Cerebellar nuclear complex (tissue), 1 donor: ENCODE measurements at places on chromosomes 7 and 10.

DNA sequence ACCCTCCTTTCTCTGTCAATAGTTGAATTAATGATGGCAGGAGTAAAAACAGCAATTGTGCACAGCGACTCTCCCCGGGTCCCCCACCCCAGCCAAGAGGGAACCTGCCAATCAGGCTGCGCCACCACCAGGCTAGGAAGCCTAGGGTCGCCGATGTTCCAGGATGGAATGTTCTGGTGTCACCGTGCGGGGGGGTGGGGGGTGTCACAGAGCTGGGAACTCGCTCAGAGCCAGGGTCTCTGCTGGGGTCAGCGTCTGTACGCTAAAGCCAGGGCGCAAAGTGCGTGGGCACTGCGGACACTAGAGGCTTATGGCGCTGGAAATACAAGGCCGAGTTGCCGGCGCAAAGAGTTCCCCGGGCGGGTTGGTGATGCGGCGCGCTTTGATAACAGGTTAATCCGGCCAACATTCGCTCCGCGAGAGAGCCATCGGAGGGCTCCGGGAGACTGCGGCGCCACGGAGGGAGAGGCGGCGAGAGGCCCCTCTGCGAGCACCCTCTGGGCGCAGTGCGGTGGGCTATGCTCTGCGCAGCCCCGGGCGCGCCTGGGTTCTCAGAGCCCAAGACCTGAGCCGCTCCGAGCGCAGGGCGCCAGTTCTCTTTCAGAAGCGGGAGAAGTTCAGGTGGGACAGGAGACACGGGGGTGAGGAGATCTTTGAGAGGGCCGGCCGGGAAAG, 192.3 kb downstream of the EMX2 start:
- DNase-seq = no peak

- no peak for DNase-seq
Measured at GRCh38 chr7:117014673-117015133, 61.4 kb downstream of the ST7 start.

GRCh38 chr7:74173074-74173473, 1.1 kb upstream of the EIF4H start:
- no peak for DNase-seq

GRCh38 chr7:86904949-86905834, 154.3 kb downstream of the ELAPOR2 start:
- DNase-seq = no peak

GRCh38 chr7:18788026-18788425, 292.5 kb downstream of the HDAC9 start:
- no peak for DNase-seq

DNA sequence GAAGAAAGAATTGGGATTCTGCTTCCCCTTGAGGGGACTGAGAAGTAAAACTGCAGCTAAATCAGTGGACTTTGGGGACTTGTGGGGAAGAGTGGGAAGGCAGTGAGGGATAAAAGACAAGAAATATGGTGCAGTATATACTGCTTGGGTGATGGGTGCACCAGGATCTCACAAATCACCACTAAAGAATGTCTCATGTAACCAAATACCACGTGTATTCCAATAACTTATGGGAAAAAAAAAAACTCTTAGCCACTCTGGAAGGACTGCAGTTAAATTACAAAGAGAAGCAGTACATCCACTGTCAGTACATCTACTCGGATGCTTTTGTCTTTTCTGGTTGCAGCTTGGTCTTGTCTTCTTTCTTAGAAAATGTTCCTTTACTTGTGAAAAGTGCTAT, 27.4 kb upstream of the GOT1 start:
- no peak for DNase-seq
